ENCODE measurements at places on chromosomes 3 and 15.
A peak's percentile ranks its signal among the peaks of the same experiment; 100 is the strongest.

- peak; percentile 80 for DNase-seq
Observed at GRCh38 chr3:66138336-66139313, 82.2 kb upstream of the SLC25A26 start.

DNA sequence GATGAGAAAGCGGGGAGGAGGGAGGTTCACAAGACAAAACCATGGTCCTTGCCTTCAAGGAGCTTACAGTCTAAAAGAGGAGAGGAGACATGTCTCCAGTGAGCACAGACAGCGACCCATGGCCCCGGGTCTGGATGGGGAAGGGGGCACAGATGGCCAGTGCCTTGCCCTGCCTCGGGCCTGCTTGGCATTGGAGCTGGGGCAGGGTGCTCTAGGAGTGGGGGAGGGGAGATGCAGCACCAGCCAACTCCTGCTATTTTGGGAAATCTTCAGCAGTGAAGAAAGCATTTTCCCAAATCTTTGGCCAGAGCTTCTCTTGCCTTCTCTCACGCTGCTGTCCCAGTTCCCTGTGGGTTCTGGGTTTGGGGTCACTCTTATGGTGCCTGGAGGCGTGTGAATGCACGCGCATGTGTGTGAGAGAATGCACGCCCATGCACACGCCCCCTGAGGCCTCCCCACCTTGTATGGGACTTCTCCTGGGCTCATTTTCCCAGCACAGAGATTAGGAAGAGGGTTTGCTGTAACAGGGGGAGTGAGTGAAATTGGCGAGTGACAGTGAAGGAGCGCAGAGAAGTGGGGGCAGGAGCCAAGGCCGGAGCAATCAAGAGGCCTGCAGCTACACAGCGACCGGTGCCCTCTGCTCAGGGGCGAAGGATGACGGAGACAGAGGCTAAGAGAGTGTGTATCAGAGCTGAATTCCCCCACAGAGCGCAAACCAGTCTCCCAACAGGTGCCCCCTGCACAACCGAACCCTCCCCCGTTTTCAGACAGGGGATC is 71.5 kb downstream of the SEMA5B start:
- no peak for DNase-seq

DNA sequence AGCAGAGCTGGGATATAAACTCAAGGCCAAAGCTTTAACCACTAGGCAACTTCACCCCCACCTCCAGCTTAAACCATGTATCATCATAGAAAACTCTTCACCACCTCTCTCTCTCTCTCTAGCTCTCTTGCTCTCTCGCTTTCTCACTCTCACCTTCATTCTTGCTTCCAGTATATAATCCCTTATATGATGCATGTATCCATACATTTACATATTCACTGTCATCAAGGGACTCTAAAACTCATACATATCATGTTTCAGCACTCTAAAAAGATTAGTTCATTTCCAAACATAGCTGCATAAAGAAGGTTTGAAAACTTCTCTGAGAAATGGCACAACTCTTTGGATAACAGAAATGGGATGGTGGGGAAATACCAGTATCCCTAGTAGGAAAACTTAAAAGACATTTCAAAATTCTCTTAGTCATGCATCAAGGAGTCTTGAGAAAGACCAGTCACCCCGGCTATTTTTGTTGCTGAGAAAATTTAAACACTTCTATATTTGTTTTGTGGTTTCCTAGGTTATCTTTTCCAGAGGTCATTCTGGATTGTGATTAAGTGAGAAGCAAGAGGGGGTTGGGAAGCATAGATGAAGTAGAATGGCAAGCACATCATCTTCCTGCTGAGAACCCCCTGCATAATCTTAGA is 447.8 kb upstream of the THBS1 start:
- DNase-seq: peak; percentile 67

DNA sequence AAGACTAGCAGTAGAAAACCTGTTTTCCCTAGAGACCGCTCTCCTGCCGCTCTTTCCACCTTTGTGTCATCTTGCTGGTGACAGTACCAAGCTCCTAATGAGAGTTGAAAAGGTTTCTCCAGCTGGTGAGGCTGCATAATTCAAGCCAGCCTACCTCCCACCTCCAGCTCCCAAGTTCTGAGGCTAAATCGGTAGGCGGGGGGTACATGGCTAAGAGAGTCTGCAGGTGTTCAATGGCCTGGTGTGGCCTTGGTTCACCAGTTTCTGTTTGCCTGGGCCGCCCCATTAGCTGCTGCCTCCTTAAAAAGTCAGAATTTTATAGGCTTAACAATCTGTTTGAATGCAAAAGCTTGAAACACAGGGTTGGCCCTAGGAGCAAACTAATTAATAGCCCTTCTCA is 262.8 kb downstream of the SLCO3A1 start:
- no peak for DNase-seq

DNA sequence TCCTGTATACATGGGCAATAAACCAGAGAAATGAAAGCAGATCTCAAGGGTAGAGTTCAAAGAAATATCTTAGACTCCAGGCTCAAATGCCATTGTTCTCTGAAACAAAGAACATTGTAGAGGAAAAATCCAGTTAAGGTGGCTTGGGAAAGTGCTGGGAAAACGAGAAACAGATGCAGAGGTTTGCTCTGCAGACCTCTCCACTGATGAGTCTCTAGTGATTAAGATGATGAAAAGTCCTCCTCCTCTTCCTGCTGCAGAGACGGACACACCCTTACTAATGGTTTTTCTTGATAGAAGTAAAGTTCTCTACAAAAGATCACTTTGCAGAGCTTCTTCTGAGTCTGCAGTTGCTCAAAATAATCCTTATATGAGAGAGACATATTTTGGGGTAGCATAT is 264.7 kb downstream of the GABRG3 start:
- peak; percentile 42 for DNase-seq

DNA sequence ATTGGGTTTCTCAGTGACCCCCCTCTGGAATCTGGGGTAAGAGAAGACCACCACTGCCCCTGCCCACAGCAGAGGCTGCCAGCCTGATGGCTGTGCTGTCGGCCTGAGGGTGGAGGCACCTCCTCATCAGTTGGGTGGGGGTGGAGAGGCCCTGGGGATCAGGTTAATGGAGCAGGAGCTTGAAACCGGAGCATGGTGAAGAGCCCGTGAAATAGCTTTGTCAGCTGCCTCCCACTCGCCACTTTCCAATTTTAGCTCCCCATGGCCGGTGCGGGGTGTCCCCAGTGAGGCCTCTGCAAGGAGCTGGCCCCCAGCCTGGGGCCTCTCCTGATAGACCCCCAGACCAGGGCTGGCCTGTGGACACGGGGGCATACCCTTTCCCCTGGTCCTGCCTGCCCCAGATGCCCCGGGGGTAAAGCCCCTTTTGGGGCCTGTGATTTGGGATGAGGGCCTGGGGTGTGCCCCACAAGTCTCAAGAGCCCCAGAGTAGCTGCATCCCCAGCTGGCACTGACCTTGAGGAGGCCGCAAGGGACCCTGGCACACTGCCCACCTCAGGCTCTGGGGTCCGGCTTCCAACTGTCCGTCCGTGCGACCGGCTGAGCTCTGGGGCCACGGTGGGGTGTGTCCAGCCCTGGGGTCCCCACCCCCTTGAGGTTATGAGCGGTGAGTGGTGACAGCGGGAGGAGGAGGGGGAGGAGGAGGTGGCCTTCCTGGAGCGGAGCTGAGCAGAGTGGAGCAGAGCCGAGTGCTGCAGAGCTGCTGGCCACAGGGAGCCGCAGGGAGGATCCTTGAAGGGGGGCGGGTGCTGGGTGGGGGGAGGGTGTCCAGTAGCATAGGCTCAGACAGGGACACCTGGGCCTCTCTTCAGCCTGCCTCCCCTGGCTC is at the start of gene HHATL:
HHATL (minus strand) TSS at position 733 of the 886 bp plus-strand sequence. CDS start 1,972 bp downstream, outside the sequence.
- no peak for DNase-seq

DNA sequence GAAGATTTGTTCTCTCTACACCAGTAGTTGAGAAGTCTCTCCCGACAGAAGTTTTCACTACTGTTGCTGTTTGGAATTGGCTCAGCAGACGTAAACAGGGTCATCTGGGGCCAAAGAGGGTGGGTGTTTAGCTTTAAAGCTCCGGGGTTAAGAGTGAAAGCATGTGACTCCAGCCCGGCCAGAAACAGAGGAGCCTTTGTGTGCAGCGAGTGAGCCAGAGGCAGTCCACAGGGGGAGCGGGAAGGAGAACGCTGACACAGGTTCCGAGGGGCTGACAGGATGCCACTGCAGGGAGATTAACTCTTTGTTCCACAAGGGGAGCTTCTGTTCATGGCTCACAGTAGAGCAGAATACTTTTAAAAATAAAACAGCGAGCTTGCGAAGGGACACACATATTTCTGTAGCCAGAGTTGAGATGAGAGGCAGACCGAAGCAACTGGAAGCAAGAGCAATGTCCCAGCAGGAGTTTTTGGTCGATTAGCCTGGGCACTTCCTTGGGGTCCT is 26.9 kb downstream of the BMF start:
- DNase-seq: peak; percentile 59

GRCh38 chr15:100881573-100882336 is 2.1 kb downstream of the ALDH1A3 start:
- no peak for DNase-seq

DNA sequence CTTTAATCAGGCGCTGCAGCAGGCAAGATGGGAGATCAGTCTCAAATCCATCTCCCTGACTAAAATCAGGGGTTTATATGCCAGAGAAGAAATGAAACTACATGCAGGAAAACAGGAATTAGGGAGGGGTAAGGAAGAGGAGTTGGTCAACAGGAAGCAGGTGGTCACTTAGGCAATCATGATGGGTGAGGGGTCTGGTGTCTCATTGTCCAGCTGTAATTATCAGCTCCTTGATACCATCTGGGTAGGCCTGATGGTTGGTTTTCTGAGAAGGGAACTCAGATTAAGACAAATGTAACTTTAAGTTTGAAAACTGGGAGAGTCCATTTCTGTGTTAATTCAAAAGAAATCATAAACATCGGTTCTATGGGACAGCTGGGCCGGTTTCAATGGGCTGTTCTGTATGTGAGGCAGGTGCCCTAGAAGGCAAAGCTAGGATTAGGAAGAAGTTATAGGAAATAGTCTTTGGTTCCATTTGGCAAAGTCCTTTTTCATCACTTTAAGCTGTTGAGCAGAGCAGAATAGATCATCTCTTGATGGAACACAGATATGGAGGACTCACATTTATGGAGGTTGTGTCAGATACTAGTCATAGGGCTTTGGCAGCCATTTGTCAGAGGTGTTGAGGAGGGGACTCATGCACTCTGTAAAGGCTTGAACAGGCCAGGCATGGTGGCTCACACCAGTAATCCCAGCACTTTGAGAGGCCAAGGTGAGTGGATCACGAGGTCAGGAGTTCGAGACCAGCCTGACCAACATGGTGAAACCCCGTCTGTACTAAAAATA is 149.4 kb downstream of the VGLL4 start:
- no peak for DNase-seq

- DNase-seq: no peak
Observed at GRCh38 chr15:47804733-47805132, 87.4 kb downstream of the SEMA6D start.

DNA sequence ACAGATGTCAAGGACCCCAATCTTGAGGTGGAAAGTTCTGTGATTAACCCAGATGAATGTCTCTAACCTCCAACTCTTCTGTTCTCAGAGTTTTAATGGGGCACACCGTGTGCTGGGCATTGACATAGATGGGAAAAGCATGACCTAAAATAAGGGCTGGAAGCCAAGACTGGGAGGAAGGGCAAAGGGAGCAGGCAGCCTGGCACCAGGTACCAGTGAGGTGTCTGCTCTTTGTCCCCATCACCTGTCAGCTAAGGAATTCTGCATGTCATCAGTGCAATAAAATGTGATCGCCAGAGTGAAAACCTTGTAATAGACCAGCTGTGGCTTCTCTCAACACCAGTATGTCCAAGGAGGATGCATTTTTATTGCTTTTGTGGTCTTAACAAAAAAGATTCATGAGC is 143.5 kb upstream of the TPM1 start:
- no peak for DNase-seq

- no peak for DNase-seq
Observed at GRCh38 chr3:146818866-146819265, 213.7 kb upstream of the PLSCR5 start.

- DNase-seq: no peak
Observed at GRCh38 chr15:99918072-99918471, 184.8 kb upstream of the LYSMD4 start.

DNA sequence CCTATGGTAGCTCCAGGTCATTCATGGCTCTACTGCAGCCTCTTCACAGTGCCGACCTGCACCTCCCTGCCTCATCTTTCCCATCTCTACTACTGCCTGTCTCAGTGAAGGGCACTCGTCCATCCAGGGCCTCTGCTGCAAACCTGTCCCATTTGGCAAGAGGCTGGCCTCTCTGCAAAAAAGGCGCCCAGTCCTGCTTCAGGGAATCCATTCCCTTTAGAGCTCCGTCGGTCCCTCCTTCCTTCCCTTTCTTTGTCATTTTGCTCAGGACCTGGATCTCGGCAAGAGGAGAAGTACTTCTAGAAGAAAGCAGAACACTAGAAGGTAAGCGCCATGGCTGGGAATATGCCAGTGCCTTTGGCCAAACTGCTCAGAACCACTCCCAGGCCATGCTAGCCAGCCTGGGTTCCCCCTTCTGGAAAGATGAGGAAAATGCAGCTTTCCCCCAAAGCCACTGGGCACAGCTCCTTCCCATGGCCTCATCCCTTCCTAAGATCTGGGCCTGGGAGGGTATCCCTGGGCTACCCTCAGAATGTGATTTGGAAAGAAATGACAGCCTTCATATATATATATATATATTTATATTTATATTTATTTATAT is 6.4 kb upstream of the ISL2 start:
- peak; percentile 80 for DNase-seq

DNA sequence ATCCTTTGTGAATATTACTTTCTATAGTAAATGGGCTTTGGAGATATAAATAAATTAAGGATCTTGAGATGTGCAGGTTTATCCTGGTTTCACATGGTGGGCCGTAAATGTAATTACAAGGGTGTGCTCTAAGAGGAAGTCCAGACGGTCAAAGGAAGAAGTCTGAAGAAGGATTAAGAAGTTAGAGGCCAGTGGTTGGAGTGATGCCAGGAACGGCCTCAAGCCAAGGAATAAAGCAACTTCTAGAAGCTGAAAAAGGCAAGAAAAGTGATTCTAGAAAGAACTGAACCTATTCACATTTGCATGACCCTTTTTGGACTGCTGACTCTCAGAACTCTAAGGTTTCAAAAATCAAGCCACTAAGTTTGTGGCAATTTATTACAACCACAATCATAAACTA is 981.3 kb upstream of the ALCAM start:
- no peak for DNase-seq

DNA sequence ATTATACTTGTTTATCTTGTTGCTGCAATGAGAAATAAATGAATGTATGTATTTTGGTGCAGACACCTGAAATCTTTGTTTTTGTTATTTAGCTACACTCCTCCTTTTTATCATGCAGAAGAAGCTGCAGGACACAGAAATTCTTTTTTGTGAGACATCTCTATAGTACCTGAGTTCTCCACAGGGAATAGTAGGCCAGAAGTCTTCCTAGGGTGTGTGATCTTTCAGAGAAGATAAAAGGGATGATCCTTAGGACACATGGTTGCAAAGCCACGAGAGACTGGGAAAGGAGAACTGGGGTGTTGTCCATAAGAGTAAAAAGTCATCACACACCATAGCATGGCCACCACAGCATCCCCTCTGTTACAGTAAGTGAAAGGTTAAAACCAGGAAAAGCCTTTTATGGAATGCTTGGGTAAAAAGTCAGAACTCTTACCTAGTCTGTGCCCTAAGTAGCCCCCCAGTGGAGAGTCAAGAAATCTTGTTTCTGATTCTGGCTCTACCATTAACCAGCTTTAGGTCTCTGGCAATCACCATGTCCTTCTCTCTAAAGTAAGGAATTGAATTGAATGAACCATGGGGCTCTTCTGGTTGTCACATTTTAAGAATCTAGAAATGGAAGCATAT is 31.9 kb upstream of the ADGRG7 start:
- no peak for DNase-seq

- DNase-seq: no peak
Observed at GRCh38 chr15:60572541-60573421, 93.8 kb upstream of the ICE2 start.

Data from AG08395 (cell line).